ENCODE measurements at places on chromosomes 2 and 18.
A peak's percentile ranks its signal among the peaks of the same experiment; 100 is the strongest.

GRCh38 chr2:44916291-44916690 lies 25.2 kb upstream of the SIX3 start:
- DNase-seq: no peak

DNA sequence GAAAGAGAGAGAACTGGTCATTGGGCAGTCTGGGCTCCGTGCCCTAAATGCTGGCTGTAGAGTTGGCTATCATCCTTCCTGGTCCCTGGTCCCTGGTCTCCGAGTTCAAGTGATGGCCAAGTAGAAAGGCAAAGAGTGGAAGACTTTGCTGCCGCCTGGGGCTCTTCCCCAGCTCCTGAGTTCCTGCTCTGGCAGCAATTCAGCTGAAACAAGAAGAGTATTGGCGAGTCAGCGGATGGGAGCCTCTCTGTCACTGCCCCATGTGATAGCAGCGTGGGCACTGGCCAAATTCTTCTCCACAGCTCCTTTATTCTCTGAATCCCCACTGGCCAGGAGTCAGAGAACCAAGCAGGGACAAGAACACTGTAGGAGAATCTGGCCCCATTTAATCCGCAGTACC lies 351.0 kb upstream of the POU3F3 start:
- DNase-seq: no peak

GRCh38 chr2:152339556-152340286 lies 4.7 kb downstream of the FMNL2 start:
- DNase-seq: no peak

DNA sequence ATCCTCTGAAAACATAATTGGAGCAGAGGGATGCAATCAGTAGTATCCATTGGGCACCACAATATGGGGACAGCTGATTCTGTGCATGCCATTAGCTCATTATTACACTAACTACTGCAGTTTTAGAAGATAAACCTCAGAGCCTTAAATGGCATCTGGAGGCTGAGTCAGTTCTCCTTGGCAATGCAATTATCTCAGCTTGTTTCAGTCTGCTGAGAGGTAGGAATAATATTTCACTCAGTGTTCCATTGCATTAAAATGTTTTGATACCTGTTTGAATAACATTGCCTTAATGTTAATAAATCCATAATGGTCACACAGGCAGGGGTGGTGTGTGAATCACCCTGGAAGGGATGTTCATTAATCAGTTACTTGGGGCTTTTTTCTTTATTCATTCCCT lies 309.6 kb downstream of the LRRTM1 start:
- no peak for DNase-seq

GRCh38 chr18:75208155-75208835 lies 644 bp downstream of the PTGR3 start:
- DNase-seq: peak; percentile 79

DNA sequence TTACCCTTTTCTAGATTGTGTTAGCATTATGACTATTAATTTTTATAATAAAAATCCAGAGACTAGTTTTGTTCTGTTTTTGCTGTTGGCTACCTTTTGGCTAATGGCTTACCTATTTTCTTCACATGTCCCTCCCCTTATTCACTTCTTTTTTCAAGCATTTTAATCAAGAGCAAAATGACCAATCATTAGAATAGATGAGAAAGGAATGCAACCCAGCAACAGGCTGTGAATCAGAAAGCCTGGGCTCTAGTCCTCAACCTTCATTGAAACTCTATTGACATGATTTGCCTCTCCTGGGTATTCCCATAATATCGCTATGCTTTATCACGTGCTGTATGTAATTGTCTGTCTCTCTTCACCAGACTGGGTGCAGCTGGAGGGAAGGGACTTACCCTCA lies 370.1 kb downstream of the IRS1 start:
- no peak for DNase-seq

- no peak for DNase-seq
Observed at GRCh38 chr2:28277466-28277865, 115.2 kb upstream of the FOSL2 start.

GRCh38 chr2:191862156-191862775 lies 15.4 kb upstream of the CAVIN2 start:
- DNase-seq: no peak

DNA sequence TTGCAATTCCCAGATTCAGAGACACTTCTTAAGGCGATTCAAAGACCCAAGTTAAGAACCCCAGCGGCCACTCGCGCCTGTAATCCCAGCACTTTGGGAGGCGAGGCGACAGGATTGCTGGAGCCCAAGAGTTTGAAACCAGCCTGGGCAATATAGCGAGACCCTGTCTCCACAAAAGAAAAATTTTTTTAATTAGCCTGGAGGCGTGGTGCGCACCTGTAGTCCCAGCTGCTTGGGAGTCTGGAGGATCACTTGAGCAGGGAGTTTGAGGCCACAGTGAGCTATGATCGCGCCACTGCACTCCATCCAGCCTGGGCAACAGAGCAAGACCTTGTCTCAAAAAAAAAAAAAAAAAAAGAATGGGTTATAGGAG lies 585 bp upstream of the ANAPC1 start:
- no peak for DNase-seq

- DNase-seq: no peak
Observed at GRCh38 chr2:189570570-189571031, 10.0 kb downstream of the SLC40A1 start.

- no peak for DNase-seq
Observed at GRCh38 chr2:198717451-198717850, 740.3 kb downstream of the SATB2 start.

DNA sequence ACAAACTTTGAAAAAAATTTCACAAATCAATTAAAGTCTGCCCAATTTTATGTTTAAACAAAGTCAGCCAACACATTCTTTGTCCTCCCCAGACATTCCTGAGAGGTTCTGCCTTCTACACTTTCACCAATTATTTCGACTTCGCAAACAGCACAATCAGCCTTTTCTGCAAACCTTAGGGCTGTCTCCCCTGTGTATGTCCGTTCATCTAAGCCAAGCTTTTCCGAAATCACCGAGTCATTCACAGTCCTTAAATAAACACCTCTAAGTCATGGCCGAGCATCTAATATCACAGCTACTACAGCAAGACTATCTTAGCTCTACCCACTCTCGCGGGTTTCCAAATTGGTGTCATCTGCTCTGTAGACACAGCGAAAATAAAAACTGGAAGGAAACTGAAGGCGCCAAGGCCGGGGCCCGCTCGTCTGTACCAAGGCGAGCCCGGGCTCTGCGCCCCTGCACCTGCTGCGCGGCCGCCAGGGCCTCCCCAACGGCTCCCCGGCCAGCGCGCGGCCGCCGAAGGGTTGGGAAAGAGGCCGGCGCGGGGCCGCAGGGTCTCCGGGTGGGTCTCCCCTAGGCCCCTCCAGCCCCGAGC lies 730 bp downstream of the ODC1 start:
- peak; percentile 87 for DNase-seq

DNA sequence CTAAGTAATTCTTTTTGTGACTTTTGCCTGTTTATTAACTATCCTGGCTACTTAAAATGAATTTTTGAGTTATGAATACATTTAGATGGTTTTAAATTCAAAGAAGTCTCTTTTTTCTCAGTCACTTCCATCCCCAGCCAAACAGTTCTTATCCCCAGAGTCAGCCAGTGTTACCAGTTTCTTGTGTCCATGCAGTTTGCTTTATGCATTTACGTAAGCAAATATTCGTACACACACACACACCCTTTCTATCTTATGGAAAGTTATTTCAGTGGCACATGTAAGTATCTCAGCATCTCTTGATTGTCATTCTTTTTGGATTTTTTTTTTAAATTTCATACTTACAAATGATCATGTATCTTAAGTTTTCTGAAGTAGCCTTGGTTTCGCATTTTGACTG lies 113.2 kb downstream of the NEDD4L start:
- no peak for DNase-seq

GRCh38 chr2:234463626-234464290 lies 33.1 kb downstream of the ARL4C start:
- no peak for DNase-seq

GRCh38 chr2:71157124-71157793 lies 26.8 kb downstream of the MPHOSPH10 start:
- peak; percentile 47 for DNase-seq

- no peak for DNase-seq
Observed at GRCh38 chr2:68880213-68880612, 9.0 kb upstream of the BMP10 start.

DNA sequence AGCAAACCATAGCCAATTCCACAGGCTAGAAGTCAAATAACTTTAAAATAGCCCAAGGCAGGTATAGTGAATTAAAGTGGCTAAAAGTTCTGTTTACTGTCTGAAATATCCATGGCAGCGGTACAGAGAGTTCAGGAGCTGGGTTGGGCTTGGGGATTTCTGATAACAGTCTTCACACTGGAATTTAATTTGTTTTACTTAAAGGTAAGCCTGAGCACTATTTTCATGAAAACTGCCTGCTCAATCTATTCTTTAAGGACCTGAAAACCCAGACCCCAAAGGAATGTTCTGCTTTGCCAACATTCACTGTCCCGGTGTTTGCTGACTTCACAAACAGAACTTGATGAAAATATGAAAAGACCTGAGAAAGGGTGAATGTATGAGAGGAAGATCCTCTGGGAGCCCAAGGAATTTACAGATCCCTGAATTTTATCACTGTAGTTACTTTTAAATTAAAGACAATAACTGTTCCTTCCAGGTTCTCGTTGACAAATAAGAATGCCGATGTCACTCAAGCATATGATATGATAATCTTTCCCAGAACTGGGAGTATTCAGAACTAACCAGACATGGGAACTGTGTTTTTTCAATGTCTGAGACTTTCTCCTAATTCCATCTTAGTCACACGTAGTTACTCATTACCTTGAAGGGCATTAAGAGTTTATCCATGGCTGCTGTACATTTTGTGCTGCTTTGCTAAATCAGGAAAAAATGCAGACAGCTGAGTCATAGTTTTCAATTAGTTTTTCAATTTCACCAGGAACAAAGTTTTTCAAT lies 28.3 kb upstream of the ITGB6 start:
- no peak for DNase-seq

- DNase-seq: no peak
Observed at GRCh38 chr18:331221-331821, 63.5 kb upstream of the THOC1 start.

- DNase-seq: no peak
Observed at GRCh38 chr2:118495290-118495689, 352.2 kb downstream of the EN1 start.

- DNase-seq: no peak
Observed at GRCh38 chr2:106943468-106944200, 57.7 kb upstream of the ST6GAL2 start.

DNA sequence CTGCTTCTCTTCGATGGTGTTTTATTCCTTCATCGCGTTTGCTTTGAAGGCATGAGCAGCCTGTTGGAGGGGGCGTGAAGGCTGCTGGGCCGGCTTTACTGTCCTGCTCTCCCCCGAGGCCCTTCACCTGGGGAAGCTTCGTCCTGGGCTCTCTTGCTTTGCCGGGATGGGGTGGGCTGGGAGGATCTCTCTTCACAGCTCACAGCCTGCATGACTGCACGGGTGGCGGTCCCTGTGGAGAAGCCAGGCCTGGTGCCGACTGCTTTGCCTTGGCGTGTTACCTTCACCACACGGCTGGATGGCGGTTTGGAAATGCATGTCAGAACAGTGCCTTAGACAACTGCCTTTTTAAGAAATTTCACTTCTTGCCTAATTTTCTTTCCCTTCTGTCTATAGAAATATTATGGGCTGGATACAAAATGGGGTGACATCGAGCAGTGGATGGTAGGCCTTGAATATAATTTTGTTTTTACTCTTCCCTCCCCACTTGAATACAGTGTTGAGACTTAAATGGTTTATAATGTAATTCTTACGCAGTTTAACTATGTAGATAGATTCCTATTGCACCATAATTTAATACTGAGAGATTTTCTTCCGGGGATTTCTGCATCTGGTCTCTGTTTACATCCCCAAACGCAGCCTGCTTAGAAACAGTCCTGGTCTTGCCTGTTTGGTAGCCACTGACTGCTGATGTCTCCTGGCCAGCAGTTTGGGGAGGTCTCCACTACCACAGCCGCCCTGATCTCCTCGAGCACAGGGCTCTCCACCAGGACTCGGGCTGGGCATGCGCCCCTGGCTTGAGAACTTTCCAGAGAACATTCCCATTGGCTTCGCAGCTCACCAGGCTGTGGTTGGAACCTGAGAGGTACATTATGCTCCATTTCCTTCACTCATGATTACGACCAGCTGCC lies 81.0 kb upstream of the RBM44 start:
- DNase-seq: no peak

GRCh38 chr2:173205375-173205774 lies 129.7 kb downstream of the MAP3K20 start:
- no peak for DNase-seq

DNA sequence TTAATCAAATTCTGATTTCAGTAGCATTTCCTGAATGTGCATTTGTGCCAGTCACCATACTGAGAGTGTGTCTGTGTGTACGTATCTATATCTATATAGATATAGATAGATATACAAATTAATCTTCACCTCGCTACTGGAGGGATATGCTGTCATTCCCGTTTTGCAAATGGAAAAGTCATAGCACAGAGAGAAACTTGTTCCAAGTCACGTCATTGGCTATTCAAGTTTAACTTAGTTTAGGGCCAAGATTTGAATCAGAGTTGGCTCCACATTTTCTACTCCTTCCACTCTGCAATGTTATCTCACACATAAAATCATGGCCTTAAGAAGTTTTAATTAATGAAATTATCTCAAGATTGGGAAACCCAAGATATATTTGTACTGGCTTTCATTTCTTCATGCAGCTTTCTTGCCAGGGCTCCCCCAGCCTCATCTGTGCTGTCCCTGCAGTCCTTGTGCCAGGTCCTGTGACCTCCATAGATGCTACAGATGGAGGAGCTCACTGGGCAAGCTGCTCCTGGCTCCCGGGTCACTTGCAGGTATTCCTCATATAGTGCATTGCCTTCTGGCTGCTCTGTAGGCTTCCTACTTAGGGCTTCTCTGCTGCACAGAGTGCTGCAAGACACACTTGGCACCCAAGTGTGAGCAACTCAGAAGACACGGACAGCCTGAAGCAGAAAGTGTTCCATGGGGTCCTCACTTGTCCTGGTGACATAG lies 245.8 kb downstream of the KCNS3 start:
- no peak for DNase-seq

DNA sequence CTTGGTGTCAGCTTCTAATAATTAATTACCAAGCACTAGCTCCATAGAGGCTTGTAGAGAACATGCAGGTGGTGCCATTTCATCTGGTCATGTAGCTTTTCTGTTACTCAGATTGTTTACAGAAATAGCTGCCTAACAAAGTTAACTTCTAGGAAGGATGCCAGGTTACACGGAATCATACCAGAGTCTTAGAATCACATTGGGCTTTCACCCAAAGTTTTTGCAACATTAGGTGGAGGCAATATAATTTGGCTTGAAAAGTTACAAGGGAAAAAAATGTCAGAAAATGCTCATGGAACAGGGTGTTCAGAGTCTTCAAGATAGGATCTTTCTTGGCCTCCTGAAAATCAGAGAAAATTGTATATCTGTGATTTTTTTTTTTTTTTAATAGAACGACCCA lies 135.6 kb downstream of the ARHGAP15 start:
- no peak for DNase-seq
